BJ (cell line): ENCODE measurements at places on chromosomes 13 and 19.

GRCh38 chr13:73496711-73497110, 437.9 kb downstream of the KLF5 start:
- no peak for DNase-seq

- no peak for DNase-seq
Measured at GRCh38 chr13:75308222-75308621, 173.7 kb downstream of the TBC1D4 start.

DNA sequence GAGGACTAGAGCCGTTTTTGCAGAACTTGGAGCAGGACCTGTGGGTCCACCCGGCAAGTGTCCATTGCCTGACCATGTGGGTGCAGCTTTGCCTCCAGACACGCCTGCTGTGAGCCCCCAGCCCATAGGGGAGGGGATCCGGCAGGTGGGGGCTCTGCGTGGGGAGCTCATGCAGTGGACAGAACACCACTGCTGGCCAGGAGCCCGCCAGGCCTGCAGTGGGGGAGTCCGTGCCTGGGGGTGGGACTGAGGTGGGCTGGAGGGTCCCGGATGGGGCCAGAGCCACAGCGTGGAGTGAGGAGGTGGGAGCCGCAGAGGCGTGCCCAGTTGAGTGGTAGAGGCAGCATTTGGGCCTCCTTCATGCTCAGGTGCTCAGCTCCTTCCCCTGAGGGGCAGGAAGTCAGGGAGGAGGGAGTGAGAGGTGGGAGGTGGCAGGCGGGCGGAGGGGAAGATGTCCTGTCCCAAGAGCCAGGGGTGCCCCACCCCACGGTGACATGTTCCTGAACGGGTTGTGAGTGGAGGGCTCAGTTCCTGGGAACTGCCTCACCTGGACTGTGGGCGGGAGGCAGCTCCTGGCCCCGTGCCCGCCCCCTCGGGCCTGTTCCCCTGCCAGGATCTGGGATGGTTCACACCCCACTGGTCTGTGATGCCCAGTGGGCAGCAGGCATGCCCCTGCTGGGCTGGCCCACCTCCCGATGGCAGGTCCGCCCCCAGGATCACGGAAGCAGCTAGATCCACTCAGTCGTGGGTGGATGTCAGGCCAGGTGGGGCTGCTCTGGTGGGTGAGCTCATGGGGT, 8.8 kb downstream of the ADAT3 start:
- DNase-seq = no peak

GRCh38 chr13:26531742-26532141, 25.7 kb upstream of the WASF3 start:
- no peak for DNase-seq

- DNase-seq = no peak
Measured at GRCh38 chr19:56137405-56137804, 3.7 kb upstream of the ZNF444 start.

DNA sequence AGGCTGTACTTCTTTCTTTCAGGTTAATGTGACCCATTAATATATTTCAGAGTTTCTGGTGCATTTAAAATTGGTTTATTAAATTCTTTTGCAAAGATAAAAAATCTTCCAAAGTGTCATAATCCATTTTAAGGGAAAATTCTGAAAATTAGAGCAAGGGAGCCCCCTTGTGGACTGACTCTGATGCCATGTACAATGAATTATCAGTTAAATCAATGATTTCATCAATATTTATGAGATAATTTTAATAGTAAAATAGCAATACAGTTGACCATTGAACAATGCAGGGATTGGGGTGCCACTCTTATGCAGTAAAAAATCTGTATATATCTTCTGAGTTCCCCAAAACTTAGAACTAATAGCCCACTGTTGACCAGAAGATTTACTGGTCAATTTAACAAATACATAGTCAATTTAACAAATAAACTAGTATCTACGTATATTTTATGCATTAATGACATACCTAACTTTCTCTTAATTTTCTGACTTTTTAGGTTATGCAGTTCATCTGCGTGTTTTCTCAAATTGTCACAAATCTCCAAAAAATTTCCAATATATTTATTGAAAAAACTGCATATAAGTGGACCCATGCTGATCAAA, 479.1 kb upstream of the MIR17HG start:
- no peak for DNase-seq

DNA sequence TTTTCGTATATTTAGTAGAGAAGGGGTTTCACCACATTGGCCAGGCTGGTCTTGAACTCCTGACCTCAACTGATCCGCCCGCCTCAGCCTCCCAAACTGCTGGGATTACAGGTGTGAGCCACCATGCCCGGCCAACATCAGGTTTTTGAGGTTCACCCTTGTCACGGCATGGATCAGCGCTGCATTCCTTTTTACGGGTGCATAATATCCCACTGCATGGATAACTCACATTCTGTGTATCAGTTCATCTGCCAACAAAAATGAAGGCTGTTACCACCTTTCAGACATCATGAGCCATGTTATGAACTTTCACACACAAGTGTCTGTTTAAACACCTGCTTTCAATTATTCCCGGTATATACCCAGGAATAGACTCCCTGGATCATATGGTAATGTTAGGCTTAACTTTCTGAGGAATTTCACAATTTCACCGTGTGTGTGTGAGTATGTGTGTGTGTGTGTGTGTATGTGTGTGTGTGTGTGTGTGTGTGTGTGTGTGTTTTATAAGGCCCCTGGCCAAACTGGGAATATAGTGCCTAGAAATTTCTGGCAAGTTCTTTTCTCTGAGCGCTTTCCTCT, 52.2 kb downstream of the AP1M1 start:
- DNase-seq = no peak

- DNase-seq = no peak
Measured at GRCh38 chr13:67740871-67741535, 510.9 kb upstream of the PCDH9 start.

- no peak for DNase-seq
Measured at GRCh38 chr13:96837809-96838208, 156.5 kb downstream of the OXGR1 start.

DNA sequence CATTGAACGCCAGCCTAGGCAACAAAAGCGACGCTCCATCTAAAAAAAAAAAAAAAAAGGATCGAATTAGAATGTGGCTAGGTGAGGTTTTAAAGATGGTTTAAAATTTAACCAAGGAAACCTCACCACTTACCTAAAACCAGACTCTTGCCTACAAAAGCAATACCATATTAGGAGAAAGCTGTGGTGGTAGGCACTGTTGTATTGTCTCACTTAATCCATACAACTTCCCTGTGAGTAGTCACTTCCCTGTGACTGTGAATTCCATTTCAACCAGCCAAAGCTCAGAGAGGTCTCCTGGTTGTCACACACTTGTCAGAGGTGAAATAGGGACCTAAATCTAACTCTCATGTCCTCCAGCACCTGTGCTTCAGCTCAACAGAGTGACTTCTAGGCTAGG, 15.4 kb downstream of the SHISA2 start:
- DNase-seq = no peak

GRCh38 chr13:39616087-39616694, 13.2 kb upstream of the LHFPL6 start:
- DNase-seq = no peak

DNA sequence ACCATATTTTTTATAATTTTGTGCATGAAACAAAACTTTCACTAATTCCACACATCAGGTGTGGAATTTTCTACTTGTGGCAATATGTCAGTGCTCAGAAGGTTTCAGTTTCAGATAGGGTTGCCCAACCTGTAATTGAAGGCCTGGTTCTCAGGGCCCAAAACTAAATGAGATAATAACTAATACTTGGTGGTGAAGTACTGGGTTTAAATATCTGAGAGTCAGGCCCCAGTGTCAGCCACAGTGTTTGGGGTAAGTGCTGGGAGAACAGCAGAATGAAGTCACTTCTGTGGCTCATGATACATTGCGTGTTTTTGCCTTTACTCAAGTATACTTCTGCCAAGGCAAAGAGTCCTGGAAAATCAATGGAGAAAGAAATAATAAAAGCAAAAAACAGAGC, 5.6 kb downstream of the SAFB start:
- no peak for DNase-seq

- peak; percentile 59 for DNase-seq
Measured at GRCh38 chr13:79457948-79458347, 23.0 kb upstream of the NDFIP2 start.
